ENCODE measurements at places on chromosomes 4 and X.
A peak's percentile ranks its signal among the peaks of the same experiment; 100 is the strongest.

GRCh38 chr4:8644966-8645752 lies 52.6 kb downstream of the CPZ start:
- DNase-seq, result no peak

- DNase-seq, result no peak
Observed at GRCh38 chr4:123618606-123619005, 222.0 kb downstream of the SPRY1 start.

DNA sequence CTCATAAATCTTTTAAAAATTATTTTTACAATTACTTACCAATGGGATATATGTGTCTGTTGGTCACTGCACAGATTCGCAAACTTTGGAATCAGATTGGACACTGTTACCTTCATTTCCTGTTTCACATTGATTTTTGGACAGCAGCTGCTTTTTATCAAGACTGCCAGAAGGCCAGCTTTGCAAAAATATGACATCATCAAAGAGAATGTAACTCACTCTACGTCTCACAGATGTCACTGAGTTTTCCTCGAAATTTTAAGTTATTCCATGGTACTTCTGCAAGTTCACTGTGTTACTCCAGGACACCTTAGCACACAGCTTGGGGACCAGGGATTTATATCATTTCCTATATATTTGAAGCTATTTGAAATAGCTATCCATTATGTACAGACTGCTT lies 31.8 kb upstream of the MAGEB2 start:
- DNase-seq, result no peak

- DNase-seq, result no peak
Observed at GRCh38 chr4:71453531-71453930, 114.7 kb downstream of the SLC4A4 start.

DNA sequence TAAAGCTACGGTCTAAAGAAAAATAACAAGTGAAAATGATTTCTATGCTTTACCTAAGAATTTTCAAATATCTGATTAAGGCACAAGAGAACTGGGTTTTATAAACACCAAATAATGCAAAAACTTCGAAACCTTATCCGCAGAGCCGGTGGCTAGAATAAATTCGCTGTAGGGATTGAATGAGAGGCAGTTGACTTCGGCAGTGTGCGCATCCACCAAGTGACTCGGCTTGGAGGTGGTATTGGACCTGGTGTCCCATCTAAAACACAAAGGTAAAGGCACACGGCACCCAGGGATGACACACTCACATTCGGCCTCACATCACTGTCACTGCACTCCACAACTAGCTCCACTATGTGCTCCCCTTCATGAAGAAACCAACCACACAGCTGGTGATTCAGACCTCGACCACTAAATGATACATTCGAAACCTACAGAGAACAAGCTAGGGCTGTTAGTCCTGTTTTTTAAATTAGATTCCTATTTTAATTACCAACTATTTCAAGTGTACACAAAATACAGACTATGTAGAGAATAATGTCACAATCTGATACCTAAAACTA lies 17.5 kb downstream of the RBBP7 start:
- DNase-seq, result no peak

DNA sequence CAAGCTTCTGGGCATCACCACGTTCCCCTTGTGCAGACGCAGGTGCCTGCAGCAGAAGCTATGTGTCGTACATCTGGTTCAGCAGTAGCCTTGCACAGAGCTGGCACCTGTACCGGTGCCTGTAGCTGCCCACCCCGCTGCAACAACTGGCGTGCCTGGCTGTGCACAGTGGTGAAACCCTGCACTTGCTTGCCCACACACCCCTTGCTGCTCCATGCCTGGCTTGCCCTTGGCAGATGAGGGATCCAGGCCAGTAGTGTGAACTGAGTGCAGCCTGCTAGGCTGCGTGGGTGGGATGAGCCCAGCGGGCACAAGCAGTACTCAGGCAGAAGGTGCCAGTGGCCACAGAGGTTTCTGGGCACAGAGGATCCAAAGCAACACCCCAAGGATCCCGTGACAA lies 528.4 kb downstream of the PPARGC1A start:
- DNase-seq, result no peak

GRCh38 chrX:29787656-29788055 lies 427.7 kb upstream of the MAGEB2 start:
- no peak for DNase-seq

- no peak for DNase-seq
Observed at GRCh38 chrX:48538641-48539344, 721 bp upstream of the TBC1D25 start.

- DNase-seq, result no peak
Observed at GRCh38 chrX:38726612-38727011, 74.6 kb upstream of the MID1IP1 start.

DNA sequence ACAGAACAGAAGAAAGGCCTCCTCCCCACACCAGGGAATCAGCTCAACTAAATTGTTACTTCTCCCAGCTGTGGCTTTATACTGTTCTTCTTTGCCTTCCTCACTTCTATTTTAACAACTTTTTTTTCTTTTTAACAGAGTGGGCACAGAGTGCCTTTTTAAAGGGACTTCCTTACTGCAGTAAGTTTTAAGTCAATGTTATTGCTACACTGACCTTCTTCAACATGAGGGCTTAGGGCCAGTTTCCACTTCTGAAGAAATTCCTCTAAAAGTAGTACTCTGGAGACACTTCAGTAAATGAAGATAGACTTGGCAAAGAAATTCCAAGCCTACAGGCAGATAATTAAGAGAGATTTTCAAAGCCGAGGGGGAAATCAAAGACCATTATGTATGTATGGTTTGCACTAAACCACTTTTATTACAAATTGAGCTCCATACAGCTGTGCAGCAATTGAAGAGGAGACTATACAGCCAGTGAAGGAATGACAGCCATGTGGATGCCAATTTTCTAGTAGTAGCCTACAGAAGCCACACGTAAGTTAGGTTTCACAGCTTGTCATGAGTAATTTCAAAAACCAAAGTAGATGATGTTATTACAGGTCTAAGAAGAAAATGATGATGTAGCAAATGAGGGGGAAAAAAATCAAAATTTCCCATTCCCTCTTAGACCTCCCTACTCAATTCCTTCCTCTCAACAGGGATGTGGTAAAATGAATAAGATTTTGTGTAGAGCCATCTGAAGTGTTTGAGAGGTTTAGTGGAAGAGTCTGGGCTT lies 36.9 kb upstream of the RASGEF1B start:
- no peak for DNase-seq

- DNase-seq, result no peak
Observed at GRCh38 chr4:155819066-155819465, 47.0 kb downstream of the ASIC5 start.

DNA sequence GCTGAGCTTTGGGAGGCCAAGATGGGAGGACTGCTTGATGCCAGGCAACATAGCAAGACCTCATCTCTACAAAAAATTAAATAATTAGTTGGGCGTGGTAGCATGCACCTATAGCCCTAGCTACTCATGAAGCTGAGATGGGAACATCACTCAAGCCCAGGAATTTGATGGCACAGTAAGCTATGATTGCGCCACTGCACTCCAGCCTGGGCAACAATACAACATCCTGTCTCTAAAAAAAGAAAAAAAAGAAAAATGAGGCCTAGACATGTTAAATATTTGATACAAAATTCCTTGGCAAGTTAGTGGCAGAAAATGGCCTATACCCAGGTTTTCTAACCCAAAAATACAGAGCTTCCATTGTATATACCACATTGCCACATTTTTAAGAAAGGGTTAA lies 88.1 kb upstream of the MAB21L2 start:
- no peak for DNase-seq

DNA sequence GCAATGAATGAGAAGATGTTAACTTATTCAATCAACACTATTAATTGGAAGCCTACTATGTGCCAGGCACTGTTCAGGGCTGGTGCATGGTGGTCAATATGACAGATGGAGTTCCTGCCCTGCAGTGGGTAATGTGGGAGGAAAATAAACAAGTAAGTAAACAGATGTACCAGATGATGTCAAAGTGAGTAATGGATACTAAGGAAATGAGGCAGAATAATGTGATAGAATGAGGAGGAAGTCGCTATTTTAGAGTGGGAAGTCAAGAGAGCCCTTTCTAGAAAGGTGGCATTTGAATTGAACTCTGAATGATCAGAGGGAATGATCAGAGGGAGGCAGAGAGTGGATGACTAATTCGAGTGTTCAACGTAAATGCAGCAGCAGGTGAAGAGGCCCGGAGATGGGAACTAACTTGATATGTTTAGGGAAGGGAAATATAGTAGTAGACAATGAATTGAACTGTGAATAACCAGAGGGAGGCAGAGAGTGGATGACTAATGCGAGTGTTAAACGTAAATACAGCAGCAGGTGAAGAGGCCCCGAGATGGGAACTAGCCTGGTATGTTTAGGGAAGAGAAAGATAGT lies 48.3 kb downstream of the HMGB3 start:
- DNase-seq, result no peak

GRCh38 chrX:38965888-38966287 lies 164.6 kb downstream of the MID1IP1 start:
- no peak for DNase-seq

GRCh38 chrX:43953218-43953617 lies 20.0 kb downstream of the NDP start:
- no peak for DNase-seq

DNA sequence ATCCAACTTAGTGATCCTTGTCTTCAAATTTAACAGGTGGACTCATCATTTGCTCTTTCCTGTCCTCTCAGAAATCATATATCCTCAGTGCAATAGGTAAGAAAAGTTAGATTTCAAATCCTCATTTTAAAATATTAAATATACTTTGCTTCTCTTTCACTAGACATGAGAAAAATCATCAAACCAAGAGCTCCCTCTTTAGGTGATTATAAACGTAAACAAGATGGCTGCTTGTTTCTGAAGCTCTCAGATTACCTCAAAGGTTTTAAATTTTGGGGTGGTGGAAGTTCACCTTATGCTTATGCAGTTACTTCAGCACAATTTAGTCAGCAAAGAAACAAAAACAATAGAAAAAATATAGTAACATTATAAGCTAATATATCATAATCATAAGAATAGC lies 27.3 kb downstream of the CSN3 start:
- no peak for DNase-seq

- DNase-seq, result peak; percentile 67
Observed at GRCh38 chrX:1537031-1537715, at the start of gene P2RY8. P2RY8 (minus strand) TSS chrX:1537185; CDS start chrX:1466558, 70,627 bp downstream.

DNA sequence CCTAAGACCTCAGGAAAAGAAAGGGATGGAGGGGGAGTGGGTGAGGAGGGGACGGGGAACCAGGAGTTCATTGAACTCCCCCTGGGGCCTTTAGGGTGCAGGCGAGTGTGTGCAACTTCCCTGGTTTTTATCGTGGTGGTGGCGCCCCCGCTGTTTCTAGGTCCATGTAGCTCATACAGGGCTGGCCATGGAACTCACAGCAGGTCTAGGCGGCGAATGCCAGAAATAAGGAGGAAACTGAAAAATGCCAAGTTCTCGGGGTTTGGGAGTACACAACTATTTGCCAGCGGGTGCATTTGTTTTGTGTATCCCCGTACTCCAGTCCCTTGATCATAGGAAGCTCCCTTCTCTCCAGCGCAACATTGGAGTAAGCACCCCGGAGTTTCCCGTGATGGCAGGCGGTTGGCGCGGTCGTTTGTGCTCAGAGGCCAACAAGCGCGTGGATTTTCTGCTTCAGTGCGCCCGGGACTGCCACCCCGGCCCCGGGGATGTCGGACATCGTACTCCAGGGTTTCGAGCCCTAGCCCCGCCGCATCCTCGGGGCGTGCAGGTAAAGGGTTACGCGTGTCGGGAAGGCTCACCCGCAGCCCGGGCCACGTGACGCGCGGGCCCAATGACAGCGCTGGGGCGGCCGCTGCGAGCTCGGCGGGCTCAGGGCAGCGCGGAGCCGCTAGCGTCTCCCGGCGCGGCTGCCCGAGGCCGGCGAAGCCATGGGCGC lies 208.9 kb downstream of the NWD2 start:
- peak; percentile 17 for DNase-seq

DNA sequence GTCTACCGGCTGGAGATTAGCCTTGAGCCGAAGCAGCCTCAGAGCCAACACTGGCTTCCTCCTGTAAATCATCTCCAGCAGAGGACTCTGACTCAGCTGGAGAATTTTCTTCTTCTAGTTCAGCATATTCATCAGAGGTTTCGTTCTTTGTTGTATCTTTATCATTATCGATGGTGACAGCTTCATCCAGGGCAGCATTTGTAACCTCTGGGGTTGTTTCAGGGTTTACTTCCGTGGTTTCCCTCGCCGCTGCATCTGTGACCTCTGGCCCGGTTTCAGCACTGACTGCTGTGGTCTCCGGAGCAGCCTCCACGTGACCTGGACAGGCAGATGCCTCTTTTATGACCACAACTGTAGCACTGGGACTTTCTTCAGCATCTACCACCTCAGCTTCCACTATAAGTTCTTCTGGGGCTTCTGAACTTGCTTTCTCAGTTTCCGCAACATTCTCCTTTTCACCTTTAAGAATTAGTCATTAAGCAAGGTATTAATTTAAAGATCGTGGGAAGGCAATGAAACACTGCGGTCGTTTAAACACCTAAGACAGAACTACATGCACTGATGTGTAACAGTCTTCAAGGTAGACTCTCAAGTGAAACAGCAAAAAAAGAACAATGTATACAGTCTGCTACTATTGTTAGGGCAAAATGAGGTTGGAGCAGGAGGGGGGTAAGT lies 13.3 kb downstream of the MGARP start:
- DNase-seq, result peak; percentile 31

GRCh38 chrX:125340490-125340889 lies 20.8 kb downstream of the TEX13C start:
- no peak for DNase-seq

DNA sequence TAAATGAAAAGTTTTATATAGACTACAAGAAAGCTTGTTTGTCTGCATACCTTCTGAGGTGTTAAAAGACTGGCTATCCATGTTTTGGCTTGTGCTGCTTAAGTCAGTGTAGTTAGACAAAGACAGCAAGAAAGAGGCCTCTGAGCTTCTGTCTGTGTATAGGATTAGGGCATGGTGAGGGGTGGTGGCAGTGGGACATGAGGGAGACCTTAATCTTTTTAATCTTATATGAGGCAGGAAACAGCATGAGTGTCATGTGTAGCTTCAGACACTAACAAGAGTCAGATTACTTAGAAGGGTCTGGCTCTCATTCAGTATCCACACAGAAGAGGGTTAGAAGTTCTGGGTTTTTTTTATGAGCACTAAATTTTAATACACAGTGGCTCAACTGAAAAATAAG lies 213.3 kb downstream of the GABRG1 start:
- DNase-seq, result no peak

- DNase-seq, result no peak
Observed at GRCh38 chr4:148023512-148024181, 291.8 kb downstream of the ARHGAP10 start.

- no peak for DNase-seq
Observed at GRCh38 chr4:87118421-87118820, 102.0 kb downstream of the KLHL8 start.

- no peak for DNase-seq
Observed at GRCh38 chrX:100928660-100929613, at the start of gene XKRX. XKRX (minus strand) TSS chrX:100928917; CDS start chrX:100928304, 613 bp downstream.

DNA sequence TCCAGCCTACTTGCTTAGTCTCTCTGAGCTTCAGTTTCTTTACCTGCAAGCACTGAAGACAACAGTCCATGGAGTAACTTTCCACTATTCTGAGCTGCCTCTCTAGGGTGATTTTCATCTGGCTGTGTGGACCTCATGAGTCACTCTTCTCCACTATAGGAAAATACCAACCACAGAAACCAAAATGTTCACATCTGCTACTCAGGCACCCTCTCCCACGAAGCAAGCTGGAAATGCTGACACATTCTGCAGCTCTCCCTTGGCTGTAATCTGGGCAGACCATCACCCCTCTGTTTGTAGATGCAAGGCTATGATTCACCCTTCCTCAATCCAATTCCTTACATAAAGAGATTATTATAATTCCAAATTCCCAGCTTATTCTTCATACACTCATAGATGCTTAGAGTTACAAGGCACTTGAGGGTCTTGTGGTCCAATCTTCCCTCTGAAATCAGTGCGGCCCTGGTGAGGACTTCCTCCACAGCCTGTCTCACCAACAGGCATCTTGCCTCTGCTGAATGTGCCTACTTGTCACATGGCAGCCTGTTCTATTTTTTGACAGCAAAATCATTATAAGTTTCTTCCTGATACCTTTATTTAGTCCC lies 97.0 kb upstream of the LNX1 start:
- DNase-seq, result no peak
